Left renal cortex interstitium (tissue), 4 donors: ENCODE measurements at places on chromosomes 1 and 21. TPM values are rescaled to one million over a fixed set of nuclear protein-coding genes. Genes with fewer than 3 reads are reported as not detected.

DNA sequence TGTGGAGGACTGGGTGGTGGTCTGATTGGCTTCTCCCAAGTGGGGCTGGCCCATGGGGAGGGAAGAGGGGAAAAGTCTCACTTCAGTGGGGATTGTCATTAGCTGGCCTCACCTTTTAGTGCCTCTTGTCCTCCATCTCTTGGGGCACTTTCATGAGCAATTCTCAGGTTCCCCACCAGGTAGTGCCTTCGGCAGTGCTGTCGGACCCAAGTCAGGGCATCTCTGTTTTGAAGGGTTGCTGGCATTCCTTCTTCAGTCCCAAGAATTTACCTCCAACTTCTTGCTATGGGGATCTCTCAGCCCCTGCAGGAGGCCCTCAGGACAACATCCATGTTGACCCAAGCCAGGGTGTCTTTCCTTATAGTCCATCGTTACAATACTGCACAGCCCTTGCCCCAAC is 54.7 kb upstream of the F3 start:
- DNase-seq, result no peak

- no peak for DNase-seq
These were observed 4.9 kb upstream of the PROX1 start for GRCh38 chr1:213982672-213983492.

DNA sequence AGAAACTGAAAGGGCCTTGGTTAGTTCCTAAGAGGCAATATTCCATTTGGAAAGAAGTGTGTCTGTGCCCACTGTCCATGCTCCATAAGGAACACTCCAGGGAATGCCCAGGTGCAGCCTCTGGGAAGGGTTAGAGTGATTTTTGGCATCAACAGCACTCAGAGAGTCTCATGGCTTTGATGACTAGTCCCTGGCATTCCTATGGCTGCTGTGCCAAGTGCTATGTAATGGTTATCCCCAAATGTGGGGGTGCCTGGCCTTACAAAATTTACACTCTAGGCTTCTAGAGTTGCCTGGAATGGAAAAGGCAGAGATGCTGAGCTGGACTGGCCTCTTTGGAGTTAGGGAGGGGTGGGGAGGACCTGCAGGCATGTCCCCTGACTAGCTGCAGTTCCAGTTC is 75.0 kb upstream of the BCAR3 start:
- DNase-seq, result no peak

GRCh38 chr1:193489191-193489590 is 302.8 kb upstream of the B3GALT2 start:
- no peak for DNase-seq

The OR6Y1 gene
- not detected for polyA plus RNA-seq

DNA sequence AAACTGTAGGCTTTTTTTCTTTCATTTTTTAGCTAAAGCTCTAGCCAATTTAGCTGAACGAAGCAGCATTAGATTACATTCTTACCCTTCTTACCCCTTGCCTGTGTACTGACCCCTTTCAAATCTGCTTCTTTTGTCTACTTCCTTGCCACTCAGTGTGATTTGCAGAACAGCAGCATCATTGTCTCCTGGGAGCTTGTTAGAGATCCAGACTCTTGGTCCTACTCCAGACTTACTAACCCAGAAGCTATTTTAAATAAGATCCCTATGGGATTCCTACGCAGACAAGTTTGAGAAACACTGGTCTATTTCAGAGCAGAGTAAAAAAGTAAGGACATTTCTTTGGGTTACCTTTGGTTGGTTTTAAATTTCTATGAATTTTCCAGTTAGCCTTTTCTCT is 13.8 kb downstream of the LRRC39 start:
- DNase-seq, result no peak

The MPL gene
- polyA plus RNA-seq, result 1.5 TPM

- no peak for DNase-seq
These were observed 7.9 kb upstream of the LORICRIN start for GRCh38 chr1:153251562-153251961.

The MTMR11 gene
- 27.2 TPM for polyA plus RNA-seq

DNA sequence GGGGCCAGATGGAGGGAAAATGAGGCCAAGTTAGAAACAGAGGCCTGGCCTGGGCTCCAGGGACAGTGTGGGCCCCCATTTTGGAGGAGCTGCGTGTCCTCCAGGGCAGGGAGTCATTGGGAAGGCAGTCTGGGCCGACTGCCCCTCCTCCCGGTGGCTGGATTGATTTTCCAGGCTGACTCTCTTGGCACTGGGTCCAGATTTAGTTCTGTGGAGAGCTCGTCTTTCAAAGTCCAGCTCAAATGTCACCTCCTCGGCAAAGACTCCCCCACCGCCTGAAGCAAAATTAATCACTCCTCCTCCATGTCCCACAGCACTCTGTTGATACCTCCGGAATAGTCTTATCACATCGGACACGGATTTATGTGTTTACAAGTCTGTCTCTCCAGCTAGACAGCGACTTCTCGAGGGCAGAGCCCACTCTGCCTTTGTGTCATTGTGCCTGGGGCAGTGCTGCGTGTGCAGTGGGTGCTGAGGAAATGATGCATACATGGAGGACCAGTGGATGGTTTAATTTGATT is 175.1 kb downstream of the CAMTA1 start:
- no peak for DNase-seq

The PODN gene
- 1.6 TPM for polyA plus RNA-seq

- no peak for DNase-seq
These were observed 14.1 kb downstream of the TTC39A start for GRCh38 chr1:51316113-51316845.

The IFI44L gene
- 6.6 TPM for polyA plus RNA-seq

GRCh38 chr21:17195976-17196375 is 316.9 kb upstream of the CXADR start:
- no peak for DNase-seq

- DNase-seq, result no peak
These were observed 238.5 kb downstream of the PTGER3 start for GRCh38 chr1:70809069-70809468.

DNA sequence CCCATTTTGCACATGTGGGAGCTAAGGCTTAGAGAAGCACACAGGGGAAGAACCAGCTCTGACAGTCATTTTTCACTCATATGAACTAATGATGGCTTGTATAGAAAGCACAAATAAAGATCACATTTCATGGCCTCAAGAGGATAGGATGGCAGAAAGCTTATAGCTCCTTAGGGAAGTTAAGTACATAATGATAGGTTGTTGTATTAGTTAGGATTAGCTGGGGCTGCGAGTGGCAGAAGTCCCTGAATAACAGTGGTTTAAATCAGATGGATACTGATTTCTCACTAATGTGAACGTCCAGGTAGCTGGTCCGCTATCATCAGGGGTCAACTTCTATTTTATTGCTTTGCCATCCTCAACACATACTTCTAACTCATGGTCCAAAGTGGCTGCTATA is 284.0 kb downstream of the RPS6KC1 start:
- DNase-seq, result no peak

DNA sequence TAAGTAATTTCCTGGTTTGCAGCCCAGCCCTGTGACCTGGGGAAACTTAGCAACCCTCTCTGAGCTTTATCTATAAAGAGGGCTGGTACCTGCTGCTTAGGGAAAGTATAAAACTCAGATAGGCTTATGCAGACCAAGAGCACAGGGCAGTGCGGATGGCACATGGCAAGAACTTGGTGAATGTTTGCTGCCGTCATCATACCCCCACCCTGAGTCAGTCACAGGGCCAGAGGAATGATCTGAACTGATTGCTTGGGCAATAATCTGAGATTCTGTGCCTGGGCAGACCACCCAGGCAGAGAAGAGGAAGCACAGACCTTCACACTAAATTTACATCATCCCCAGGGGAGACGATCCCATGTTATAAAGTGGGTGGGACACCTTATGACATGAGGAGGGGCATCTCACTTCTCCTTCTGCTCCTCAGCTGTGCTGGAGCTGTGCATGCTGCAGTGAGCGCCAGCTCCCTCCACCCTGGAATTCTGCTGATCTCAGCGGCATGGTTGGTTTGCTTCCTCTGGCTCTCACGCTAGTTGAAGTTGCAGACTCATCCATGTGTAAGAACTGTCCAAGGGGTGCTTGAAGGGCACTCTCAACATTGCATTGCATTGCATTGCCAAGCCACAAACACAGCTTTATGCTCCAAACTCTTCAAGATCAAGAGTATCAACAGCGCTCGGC is 197.1 kb downstream of the AJAP1 start:
- DNase-seq, result no peak

- DNase-seq, result no peak
These were observed 18.5 kb downstream of the HAX1 start for GRCh38 chr1:154290921-154291320.

DNA sequence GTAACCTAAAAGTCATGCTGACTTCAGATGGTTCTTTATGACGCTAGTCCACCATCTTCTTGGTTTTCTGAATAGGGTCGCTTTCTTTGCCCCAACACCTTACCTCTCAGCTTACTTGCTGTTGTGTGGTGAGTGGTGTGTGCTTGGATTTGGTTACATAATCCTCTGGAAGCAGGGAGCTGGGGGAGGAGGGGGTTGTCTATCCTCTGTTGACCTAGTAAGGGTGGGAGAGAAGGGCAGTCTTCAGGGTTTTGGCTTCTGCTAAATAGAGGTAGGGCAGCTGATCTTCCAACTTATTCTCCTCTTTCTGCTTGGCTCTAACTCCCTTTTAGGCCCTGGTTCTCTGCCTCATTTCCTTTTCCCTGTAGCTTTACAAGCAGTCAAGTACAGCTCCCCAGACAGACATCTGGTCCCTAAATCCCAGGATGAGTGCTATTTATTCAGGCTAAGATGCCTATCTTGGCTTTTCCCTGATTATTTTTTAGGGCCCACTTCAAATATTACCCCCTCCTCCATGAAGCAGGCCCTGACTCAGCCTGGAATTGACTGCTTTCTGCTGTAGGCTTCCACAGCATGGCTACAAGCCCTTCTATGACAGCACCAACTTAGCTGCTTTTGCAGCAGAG is 6.4 kb upstream of the REN start:
- DNase-seq, result no peak
